ENCODE measurements at places on chromosomes 16 and 17.

DNA sequence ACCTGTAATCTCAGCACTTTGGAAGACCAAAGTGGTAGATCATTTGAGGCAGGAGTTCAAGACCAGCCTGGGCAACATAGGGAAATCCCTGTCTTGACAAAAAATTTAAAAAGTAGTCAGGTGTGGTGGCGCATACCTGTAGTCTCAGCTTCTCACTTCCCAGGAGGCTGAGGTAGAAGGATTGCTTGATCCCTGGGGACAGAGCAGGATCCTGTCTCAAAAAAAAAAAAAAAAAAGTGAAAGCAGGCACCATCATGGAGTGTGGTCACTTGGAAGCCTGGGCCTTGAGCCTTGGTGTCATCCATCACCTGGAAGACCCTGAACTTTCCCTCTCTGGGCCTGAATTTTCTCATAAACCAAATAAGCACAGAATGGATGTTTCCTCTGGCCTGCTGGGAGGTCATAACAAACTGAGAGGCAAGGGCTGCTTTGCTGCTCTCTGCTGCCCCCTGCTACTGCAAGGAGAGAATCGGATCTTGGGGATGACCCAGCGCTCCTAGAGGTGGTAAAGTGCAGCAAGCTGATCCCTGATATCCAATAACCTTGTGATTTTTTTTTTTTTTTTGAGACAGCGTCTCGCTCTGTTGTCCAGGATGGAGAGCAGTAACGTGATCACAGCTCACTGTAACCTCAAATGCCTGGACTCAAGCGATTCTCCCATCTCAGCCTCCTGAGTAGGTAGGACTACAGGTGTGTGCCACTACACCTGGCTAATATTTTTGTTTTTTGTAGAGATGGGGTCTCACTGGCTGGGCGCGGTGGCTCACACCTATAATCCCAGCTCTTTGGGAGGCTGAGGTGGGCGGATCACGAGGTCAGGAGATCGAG is 75.9 kb upstream of the RNU2-1 start:
- peak; percentile 40 for DNase-seq

DNA sequence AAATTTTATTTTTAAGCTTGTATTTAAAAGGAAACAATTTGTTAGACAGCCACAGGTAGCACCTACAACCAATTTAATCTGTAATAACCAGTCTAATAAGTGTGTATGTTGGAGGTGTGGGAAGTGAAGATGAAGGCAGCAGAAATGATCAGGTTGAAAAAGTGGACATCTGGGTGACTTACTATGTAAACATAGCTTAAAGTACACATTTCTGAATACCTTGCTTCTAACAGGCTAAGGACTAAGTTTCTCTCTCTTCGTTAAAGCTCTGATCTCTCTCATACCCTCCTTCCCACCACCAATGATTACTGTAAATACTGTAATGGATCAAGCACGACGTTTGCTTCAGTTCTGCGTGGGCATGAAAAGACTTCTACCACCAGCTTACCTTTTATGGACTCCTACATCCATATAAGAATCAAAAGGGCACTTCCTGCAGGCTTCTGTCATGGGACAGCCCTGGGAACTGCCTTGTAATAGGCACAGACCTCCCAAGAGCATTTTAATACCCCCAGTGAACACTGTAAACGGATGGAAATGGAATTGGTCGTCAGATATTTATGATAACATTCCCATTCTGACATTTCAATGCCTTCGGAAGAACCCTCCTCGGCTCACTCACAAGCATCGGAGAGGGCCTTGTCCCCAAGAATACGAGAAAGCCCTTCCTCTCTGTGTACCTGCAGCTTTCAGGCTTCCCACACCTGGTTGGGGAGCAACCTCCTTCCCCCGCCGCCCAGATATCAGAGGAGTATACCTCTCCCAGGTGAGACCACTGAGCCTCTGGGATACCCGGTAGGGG is 700 bp downstream of the CCDC43 start:
- DNase-seq = no peak

DNA sequence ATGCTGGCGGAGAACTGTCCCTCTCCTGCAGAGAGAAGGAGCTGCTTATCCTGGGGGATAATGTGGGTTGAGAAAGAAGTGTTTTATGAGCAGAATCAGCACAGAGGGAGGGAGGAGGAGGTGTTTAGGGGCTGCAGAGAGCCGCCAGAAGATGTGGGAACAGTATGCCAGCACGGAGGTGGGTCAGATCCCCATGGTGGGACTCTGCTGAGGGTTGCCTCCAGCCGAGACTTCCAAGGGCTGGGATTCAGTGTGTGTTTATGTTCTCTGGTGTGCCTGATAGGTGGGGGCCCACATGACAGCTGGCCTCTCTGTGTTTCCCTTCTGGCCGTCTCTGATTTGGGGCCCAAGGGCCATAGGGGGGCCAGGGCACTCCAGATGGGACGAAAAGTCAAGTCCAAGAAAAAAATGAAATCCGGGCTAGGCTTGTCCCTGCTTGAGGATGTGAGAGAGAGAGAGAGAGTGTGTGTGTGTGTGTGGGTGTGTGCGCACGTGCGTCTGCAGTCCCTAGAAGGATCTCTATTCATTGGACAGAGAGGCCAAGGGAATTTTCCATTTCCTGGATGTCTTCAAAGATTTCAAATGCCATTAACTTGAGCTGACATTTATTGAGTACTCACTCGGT is 21.6 kb downstream of the PRKCB start:
- DNase-seq = no peak

GRCh38 chr17:40900809-40901356 is 15.8 kb upstream of the KRT20 start:
- DNase-seq = no peak

GRCh38 chr16:4593086-4593485 is 21.6 kb downstream of the UBALD1 start:
- no peak for DNase-seq

- no peak for DNase-seq
These were observed 8.3 kb upstream of the KIF18B start for GRCh38 chr17:44955674-44956425.

DNA sequence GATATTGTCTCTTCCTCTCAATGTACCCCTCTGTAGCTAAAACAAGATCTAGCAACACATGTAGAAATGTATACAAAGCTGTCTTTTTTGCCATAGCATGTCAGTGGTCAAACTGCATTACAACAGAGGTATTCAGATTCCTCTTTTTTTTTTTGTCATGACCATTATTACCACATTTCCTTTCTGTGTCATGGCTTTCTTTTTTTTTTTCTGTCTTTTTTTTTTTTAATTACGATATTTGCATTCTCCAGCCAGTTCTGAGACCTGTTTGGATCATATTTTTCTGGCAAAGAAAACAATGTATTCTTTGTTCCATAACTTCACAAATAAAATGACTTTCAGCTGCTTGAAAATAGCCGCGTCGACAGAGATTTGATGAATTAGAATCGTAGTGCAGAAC is 27.4 kb upstream of the CAPNS2 start:
- no peak for DNase-seq

DNA sequence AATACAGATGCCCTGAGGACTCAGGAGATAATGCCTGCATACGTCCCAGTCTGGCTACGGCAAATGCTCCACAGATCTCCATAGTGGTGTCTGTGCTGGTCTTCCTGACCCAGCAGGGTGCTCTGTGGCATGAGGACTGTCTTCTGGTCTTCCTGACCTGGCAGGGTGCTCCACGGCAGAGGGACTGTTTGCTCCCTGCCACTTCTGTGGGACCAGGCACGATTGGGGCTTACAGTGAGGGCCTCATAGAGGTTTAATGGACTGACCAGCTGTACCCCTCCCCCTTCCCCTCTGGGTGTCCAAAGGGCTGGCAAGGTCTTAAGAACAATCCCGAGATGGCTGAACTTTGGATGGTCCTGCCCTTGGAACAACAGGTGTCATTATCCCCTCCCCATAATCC is 123.1 kb downstream of the C16orf78 start:
- no peak for DNase-seq

- no peak for DNase-seq
These were observed 8.0 kb downstream of the OR1F1 start for GRCh38 chr16:3195975-3196374.

GRCh38 chr17:29135464-29135863 is 44.7 kb downstream of the MYO18A start:
- no peak for DNase-seq

GRCh38 chr17:43680461-43680860 is 18.7 kb upstream of the MEOX1 start:
- no peak for DNase-seq

- DNase-seq = no peak
These were observed 27.2 kb downstream of the ABCC3 start for GRCh38 chr17:50661795-50662391.

- DNase-seq = no peak
These were observed 4.6 kb upstream of the EMP2 start for GRCh38 chr16:10584981-10585438.

- DNase-seq = peak; percentile 55
These were observed 41.8 kb upstream of the AMZ2 start for GRCh38 chr17:68205808-68206720.

DNA sequence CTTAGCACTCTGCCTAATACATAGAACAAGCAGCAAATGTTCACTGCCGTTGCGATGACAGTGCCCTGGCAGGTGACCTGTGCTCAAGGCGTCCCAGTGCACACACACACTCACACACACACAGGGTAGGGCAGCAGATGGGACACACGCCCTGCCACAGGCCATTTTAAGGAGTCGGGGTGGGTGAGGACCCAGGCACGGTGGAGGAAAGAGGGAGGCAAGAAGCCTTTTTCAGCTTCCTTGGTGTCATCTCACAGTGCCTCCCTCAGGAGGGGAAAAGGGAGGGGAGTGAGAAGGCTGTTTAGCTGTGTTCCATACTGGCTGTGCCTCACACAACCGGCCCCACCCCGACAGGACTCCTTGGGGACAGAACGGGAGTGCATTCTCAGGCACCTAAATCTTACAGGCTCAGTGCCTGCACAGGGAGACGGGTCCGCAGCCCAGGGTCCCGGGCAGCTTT is 1.5 kb downstream of the PITPNM3 start:
- no peak for DNase-seq

DNA sequence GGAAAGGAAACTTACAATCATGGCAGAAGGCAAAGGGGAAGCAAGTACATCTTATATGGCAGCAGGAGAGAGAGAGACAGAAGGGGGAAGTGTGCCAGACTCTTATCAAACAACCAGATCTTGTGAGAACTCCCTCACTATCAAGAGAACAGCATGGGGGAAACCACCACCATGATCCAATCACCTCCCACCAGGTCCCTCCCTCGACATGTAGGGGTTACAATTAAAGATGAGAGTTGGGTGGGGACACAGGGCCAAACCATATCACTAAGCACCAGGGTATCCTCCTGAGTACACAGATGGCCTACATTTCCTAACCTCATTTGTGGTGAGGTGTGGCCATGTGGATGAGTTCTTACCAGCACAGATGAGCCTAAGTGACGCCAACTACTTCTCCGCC is 348.6 kb upstream of the ZFHX3 start:
- no peak for DNase-seq

DNA sequence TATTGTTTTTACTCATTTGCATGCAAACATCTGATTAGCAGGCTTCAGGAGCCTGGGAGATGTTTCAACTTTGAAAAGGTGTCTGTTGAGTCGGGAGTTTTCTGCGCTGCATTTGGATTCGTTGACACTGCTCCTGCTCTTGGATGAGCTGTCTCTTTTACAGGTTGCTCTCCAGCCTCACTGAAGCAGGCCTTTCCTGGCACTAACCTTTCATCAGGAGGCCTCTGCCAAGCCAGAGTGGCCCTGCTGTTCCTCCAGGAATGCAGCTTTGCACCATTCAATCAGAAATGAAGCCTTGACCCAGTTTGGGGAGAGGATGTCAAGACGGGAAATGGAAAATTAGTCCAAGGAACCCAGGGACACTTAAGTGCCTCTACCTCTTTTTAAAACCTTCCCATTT is 330 bp upstream of the KRTAP29-1 start:
- DNase-seq = no peak

- no peak for DNase-seq
These were observed 15.6 kb downstream of the PMP22 start for GRCh38 chr17:15249487-15249886.

DNA sequence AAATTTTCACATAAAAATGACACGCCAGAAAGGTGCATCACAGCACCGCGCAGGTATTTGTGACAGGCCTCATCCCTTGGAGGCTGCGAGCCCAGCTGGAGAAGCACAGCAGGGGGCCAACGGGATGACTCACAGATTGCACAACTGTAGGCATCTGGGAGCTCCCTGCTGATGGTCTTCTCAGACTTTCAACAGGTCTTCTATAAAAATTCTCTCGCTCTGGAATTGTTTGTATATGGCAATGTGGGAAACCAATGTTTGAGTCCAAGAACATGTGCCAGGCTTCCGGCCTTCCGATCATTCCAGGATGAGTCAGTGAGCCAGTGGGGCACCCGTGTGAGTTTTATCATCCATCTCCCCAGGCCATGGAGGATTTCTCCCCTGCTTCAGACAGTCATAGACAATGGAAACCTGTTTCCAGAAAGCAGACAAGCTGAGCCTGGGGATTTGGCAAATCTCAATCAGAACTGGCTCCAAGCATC is 24.1 kb upstream of the ADORA2B start:
- no peak for DNase-seq

- no peak for DNase-seq
These were observed 1.8 kb upstream of the RILP start for GRCh38 chr17:1651559-1651844.

- DNase-seq = no peak
These were observed 97.0 kb upstream of the RBL2 start for GRCh38 chr16:53337294-53337693.

DNA sequence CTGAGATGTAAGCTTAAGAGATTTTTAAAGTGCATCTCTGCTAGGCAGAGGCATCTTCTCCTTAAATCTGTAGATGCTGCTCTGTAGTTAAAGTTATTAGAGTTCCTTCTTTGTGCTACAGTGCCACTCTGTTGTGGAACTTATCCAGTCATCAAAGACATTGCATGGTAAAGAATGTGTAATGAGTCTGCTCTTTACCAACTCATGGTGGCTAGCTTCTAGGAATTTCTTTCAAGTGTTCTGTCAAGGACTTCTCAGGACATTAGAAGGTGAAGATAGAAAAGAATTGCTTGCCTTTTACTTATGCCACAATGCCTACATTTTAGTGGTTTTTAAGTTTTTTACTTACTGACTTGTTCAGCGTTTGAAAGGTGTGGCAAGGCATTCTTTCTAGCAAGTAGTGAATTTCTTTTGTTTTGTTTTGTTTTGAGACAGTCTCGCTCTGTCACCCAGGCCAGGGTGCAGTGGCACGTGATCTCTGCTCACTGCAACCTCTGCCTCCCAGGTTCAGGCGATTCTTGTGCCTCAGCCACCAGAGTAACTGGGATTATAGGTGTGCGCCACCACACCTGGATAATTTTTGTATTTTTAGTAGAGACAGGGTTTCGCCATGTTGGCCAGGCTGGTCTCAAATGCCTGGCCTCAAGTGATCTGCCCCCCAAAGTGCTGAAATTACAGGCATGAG is 20.3 kb upstream of the ARL2BP start:
- DNase-seq = no peak

GRCh38 chr16:86095131-86095752 is 196.3 kb downstream of the IRF8 start:
- DNase-seq = no peak

GRCh38 chr17:72719578-72720493 is 372.7 kb downstream of the SLC39A11 start:
- DNase-seq = no peak
